ENCODE measurements at places on chromosomes 4 and X. TPM values are rescaled to one million over a fixed set of nuclear protein-coding genes. Genes with fewer than 3 reads are reported as not detected.

DNA sequence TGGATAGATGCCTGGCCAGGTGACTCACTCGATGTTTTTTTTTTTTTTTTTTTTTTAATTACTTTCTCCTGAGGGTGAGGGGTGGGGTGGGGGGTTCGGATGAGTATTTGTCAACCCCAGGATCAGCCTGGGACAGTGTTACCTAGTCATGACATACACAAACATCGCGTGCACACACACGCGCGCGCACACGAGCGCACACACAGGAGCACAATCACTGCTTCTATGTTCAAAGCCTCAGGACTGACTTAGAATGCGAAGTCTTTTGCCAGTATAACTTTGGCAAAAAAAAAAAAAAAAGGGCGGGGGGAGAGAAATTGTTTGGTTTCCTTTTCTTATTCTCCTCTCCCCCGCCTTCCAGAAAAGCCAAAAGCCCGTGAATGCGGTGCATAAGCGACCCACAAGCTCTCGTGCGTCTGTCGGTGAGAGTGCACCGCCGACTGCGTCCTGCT lies 115.0 kb upstream of the TEX13C start:
- H3K36me3 ChIP-seq, result no peaks in the 10 kb centered on the region
- peaks cover 12% of the 10 kb centered on the region for H3K27me3 ChIP-seq
- no peaks in the 10 kb centered on the region for H3K4me1 ChIP-seq
- peak overlapping the region; percentile 5 for H3K4me3 ChIP-seq
- H3K27ac ChIP-seq, result no peak overlapping the region

DNA sequence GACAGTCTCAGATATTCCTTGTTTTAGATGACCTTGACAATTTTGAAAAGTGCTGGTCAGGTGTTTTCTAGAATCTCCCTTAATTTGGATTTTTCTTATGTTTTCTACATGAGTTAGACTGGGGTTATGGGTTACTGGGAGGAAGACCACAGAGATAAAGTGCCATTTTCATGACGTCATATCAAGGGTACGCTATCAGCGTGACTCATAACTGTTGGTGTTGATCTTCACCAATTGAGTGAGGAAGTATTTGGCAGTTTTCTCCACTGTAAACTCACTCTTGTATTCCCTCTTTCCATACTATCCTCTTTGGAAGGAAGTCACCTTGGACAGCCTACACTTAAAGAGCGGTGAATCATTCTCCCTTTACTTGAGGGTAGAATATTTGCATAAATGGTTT lies 56.9 kb downstream of the MAGEC1 start:
- no peaks in the 10 kb centered on the region for H3K27me3 ChIP-seq
- no peak overlapping the region for H3K27ac ChIP-seq
- H3K4me1 ChIP-seq, result no peaks in the 10 kb centered on the region
- H3K4me3 ChIP-seq, result no peak overlapping the region

- no peaks in the 10 kb centered on the region for H3K4me1 ChIP-seq
- DNase-seq, result no peak
- H3K27me3 ChIP-seq, result no peaks in the 10 kb centered on the region
Measured at GRCh38 chrX:25131055-25131454, 115.3 kb upstream of the ARX start.

- H3K27me3 ChIP-seq, result no peaks in the 10 kb centered on the region
- H3K27ac ChIP-seq, result peak overlapping the region; percentile 44
- H3K4me3 ChIP-seq, result no peak overlapping the region
- no peaks in the 10 kb centered on the region for H3K36me3 ChIP-seq
- peaks cover 5% of the 10 kb centered on the region for H3K4me1 ChIP-seq
Measured at GRCh38 chr4:11073621-11074051, 355.1 kb downstream of the HS3ST1 start.

- no peak overlapping the region for H3K4me3 ChIP-seq
- H3K4me1 ChIP-seq, result no peaks in the 10 kb centered on the region
- H3K27ac ChIP-seq, result no peak overlapping the region
- peak; percentile 32 for DNase-seq
Measured at GRCh38 chrX:119512146-119512800, 44.0 kb downstream of the SLC25A5 start.

DNA sequence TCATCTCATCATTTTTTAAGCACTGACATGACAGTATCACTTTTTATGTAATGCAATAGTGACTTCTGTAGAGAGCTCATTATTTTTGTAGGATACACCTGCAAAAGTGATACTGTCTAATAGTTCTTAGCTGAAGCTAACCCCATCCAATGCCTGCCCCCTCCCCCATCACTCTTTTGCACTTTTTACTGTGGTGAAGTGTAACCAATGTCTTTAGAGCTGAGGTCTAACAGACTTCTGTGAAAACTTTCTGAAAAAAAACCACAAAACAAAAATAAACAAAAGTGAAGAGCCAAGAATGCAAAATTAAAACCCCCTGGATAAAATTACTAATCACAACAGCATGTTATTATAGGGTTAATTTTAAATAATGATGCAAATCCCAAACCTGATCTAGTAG lies 301.1 kb downstream of the ANK2 start:
- no peak overlapping the region for H3K27ac ChIP-seq
- no peak for DNase-seq
- H3K36me3 ChIP-seq, result no peaks in the 10 kb centered on the region
- peaks cover 23% of the 10 kb centered on the region for H3K27me3 ChIP-seq

DNA sequence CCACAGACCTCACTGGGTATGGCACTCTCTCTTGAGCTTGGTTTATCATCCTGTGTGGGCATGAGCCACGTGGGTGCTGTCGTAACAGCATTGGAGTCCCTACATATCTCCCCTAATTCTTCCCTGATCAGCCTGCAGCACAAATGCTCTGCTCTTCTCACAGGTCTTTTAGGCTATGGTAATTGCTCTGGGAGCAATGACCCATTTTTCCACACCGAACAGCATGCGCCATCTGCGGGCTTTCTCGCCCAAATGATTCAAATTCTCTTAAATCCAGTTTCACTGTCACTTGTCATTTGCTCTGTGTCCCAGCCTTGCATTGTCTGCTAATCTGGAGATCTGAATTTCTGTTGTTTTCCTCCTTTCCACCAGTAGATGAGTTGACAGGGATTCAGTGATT lies 48.9 kb upstream of the GATB start:
- peaks cover 20% of the 10 kb centered on the region for H3K4me1 ChIP-seq
- H3K27ac ChIP-seq, result no peak overlapping the region
- H3K36me3 ChIP-seq, result no peaks in the 10 kb centered on the region
- H3K4me3 ChIP-seq, result no peak overlapping the region
- DNase-seq, result no peak

GRCh38 chrX:44303119-44303518 lies 40.4 kb downstream of the EFHC2 start:
- DNase-seq, result no peak
- no peak overlapping the region for H3K4me3 ChIP-seq
- no peak overlapping the region for H3K27ac ChIP-seq
- H3K4me1 ChIP-seq, result no peaks in the 10 kb centered on the region
- H3K27me3 ChIP-seq, result no peaks in the 10 kb centered on the region

- no peaks in the 10 kb centered on the region for H3K27me3 ChIP-seq
- peak overlapping the region; percentile 58 for H3K27ac ChIP-seq
- no peaks in the 10 kb centered on the region for H3K36me3 ChIP-seq
- no peak overlapping the region for H3K4me3 ChIP-seq
Measured at GRCh38 chr4:7647600-7648543, 213.1 kb upstream of the PSAPL1 start.

DNA sequence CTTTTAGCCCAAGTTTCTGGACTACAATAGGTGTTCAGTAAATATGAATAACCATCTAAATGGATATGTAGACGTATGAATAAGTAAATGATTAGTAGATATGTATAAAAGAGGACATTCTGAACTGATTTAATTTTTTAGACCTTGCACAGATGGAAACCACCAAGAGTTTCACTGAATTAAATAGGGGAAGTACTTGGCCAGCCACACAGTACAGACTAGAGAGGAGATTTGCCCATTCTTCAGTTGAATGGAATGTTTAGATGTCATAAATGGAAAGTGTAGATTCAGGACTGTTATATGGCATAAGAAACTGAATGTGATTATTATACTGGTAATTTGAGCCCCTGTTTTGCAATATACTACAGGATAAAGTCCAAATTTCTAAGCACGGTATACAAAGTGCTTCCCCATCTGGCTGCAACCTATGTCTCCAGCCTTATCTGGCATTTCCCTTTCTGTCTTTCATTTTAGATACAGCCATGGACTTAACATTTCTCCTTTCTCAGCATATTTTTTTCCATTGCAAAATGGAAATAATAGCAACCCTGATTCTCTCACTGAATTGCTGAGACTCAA lies 137.8 kb upstream of the HS3ST1 start:
- H3K4me1 ChIP-seq, result no peaks in the 10 kb centered on the region
- DNase-seq, result no peak
- H3K27me3 ChIP-seq, result no peaks in the 10 kb centered on the region
- H3K27ac ChIP-seq, result no peak overlapping the region
- no peaks in the 10 kb centered on the region for H3K36me3 ChIP-seq
- H3K4me3 ChIP-seq, result no peak overlapping the region

DNA sequence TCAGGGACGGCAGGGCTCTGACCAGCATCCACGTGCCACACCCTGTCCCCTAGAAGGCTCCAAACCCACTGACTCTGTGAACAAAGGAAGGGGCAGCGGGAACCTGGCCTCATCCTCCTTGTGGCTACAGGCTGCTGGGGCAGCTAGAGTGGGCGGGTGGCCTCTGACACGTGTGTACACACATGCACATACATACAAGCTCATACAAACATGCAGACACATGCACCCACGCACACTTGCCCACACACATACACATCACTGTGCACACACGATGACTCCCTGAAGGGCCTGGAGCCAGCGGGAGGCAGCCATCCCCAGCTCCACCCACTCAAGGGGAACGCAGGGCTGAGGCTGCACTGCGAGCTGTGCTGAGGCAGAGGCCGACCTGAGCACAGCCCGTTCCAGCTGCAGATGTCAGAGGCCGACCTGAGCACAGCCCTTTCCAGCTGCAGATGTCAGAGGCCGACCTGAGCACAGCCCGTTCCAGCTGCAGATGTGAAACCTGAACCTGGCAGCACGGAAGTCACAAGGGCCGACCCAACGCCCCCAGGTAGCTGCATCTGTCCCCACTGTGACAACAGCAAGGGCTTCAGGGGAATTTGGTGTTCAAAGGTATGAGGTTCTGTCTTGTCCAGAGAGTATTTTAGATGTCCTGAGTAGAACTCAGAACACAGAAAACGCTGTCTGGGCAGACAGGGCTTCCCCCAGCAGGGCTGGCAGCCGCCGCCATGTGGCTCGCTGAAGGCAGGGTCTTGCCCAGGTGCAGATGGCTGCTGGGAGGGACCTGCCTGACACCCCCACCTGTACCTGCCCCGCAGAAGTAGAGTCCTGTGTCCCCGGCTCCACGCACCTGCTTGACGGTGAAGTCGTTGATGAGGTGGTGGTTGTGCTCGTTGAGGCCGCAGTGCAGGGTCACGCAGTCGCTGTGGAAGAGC lies 33.5 kb downstream of the CTBP1 start:
- H3K27me3 ChIP-seq, result no peaks in the 10 kb centered on the region
- H3K27ac ChIP-seq, result no peak overlapping the region
- DNase-seq, result no peak
- no peak overlapping the region for H3K4me3 ChIP-seq
- H3K36me3 ChIP-seq, result peaks cover 6% of the 10 kb centered on the region

- no peaks in the 10 kb centered on the region for H3K27me3 ChIP-seq
- no peak overlapping the region for H3K27ac ChIP-seq
- no peaks in the 10 kb centered on the region for H3K4me1 ChIP-seq
Measured at GRCh38 chr4:15948826-15949225, 10.3 kb upstream of the FGFBP1 start.

- H3K27me3 ChIP-seq, result no peaks in the 10 kb centered on the region
- H3K27ac ChIP-seq, result no peak overlapping the region
- H3K4me3 ChIP-seq, result no peak overlapping the region
- H3K36me3 ChIP-seq, result no peaks in the 10 kb centered on the region
- no peak for DNase-seq
Measured at GRCh38 chrX:110060846-110061537, 58.1 kb downstream of the TMEM164 start.

- H3K27me3 ChIP-seq, result no peaks in the 10 kb centered on the region
- H3K4me3 ChIP-seq, result no peak overlapping the region
- no peaks in the 10 kb centered on the region for H3K36me3 ChIP-seq
- no peak for DNase-seq
- H3K4me1 ChIP-seq, result peaks cover 7% of the 10 kb centered on the region
Measured at GRCh38 chr4:70714079-70714887, 7.5 kb upstream of the RUFY3 start.

DNA sequence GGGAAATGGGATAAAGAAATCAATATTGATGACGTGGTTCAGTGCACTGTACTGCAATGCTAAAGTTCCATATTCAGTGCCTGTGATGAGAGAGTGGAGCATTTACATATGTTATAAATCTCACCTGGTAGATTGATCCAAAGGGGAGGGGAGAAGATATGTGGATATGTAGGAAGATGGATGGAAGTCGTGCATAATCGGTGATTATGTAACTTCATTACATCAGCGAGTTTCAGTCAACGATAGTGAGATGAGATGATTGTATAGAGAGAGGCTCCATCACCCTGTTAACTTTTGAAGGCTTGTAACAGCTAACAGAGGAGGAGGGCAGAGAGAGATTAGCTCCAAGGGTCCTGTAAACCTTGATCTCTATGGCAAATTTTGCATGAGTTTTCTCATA lies 1.8 kb downstream of the IL1RAPL1 start:
- H3K4me3 ChIP-seq, result peak overlapping the region; percentile 70
- no peak overlapping the region for H3K27ac ChIP-seq
- H3K36me3 ChIP-seq, result no peaks in the 10 kb centered on the region
- peaks cover 4% of the 10 kb centered on the region for H3K4me1 ChIP-seq
- DNase-seq, result peak; percentile 5
- H3K27me3 ChIP-seq, result no peaks in the 10 kb centered on the region

GRCh38 chr4:183411291-183411861 lies 33.1 kb upstream of the CDKN2AIP start:
- no peaks in the 10 kb centered on the region for H3K4me1 ChIP-seq
- no peak overlapping the region for H3K27ac ChIP-seq
- no peaks in the 10 kb centered on the region for H3K27me3 ChIP-seq

GRCh38 chr4:110195561-110196205 lies 2.7 kb downstream of the ELOVL6 start:
- no peaks in the 10 kb centered on the region for H3K36me3 ChIP-seq
- H3K27ac ChIP-seq, result peak overlapping the region; percentile 69
- H3K4me3 ChIP-seq, result peak overlapping the region; percentile 88
- H3K27me3 ChIP-seq, result no peaks in the 10 kb centered on the region
- H3K4me1 ChIP-seq, result peaks cover 19% of the 10 kb centered on the region
- DNase-seq, result no peak

DNA sequence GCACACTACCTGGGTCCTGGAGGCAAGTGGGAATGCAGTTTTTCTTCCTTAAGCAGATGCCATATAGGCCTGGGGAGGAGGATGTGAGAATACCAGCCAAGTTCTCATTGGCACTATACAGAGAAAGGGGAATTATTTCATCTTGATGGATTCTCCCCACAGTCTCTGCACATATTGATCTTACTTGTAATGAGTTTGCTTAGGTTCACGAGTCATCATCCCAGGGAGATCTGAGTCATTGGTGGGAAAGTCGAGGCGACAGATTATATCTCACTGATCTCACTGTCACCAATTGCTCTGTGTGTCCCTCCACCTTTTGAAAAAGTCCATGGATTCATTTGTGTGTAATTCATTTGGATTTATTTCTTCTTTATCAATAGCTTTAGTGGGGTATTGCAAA lies 156.8 kb downstream of the AR start:
- no peaks in the 10 kb centered on the region for H3K27me3 ChIP-seq
- no peak overlapping the region for H3K4me3 ChIP-seq
- H3K36me3 ChIP-seq, result no peaks in the 10 kb centered on the region
- no peaks in the 10 kb centered on the region for H3K4me1 ChIP-seq

The MAPK10 gene
- total RNA-seq, result 4.6 TPM

The SLC9A6 gene
- total RNA-seq, result 12.8 TPM

The GAGE2A gene
- total RNA-seq, result not detected

The C1QTNF7 gene
- total RNA-seq, result not detected

The XAGE1B gene
- total RNA-seq, result not detected

The ARSD gene
- total RNA-seq, result 9.2 TPM

The CCDC120 gene
- total RNA-seq, result 8.2 TPM

The TIGD2 gene
- 5.3 TPM for total RNA-seq

The MAP3K15 gene
- total RNA-seq, result 1.2 TPM

The SLC26A1 gene
- 0.38 TPM for total RNA-seq

The FGFBP2 gene
- not detected for total RNA-seq

The SHROOM3 gene
- total RNA-seq, result 50.9 TPM

The BMX gene
- not detected for total RNA-seq

The DDX53 gene
- total RNA-seq, result not detected

The MAGEA12 gene
- 0.98 TPM for total RNA-seq
